Activated T-cell treated with anti-CD3 and anti-CD28 coated beads, Interleukin-2, amount 50 U/mL, for 1 hour (primary cell): ENCODE measurements at places on chromosomes 6 and 20.

GRCh38 chr6:154448448-154449096 lies 61.9 kb downstream of the CNKSR3 start:
- no peak for DNase-seq

GRCh38 chr20:59043698-59044097 lies 1.1 kb upstream of the PRELID3B start:
- DNase-seq, result no peak

GRCh38 chr6:100116411-100117194 lies 122.6 kb upstream of the MCHR2 start:
- DNase-seq, result no peak

DNA sequence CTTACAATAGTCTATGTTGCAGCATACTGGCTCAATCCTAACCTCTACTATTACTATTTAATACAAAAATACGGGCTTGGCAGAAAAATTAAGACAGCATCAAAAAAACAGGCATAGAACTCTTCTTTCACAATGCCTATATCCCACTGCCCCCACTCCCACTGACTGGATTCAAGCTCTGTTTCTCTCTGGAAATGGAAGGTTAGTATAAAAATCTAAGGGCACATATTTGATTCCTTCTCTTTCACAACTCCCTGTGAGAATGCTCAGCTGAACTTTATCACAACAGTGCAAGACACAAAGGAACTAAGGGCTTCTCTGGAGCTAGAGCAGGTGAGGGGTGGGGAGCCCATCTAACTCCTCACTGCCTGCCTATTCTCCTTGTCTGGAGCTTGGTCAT lies 258.4 kb upstream of the FAM83B start:
- DNase-seq, result no peak

- no peak for DNase-seq
Observed at GRCh38 chr6:72650081-72650745, 28.3 kb downstream of the KCNQ5 start.

DNA sequence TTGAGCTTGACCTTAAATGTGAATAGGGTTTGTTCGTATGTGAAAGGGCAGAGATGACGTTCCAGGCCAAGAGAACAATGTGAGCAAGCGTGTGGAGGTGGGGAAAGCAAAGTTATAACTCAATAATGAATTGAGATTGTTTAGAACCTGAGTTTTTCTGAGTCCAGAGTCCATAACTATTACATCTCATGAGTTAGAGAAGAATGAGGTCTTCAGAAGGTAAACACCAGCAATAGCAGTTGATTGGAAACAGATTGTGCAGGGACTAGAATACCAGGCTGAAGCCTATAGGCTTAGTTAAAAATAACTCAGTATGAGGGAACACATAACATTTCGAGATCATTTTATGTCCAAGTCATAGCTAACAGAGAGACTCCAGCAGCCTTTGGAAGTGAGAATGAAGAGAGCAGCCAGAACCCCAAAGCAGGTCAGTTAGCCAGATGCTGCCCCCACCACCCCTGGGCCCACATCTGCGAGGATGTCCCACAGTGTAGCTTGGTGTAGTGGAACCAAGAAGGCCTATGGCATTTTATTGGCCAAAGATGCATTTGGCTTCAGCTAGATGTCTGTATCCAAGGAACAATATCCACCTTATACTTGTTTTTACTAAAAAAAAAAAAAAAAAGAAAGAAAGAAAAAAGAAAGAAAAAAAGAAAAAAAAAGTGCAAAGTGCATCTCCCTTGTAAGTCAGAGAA lies 121.7 kb downstream of the TNFRSF21 start:
- no peak for DNase-seq

GRCh38 chr6:16756660-16757255 lies 4.5 kb downstream of the ATXN1 start:
- DNase-seq, result no peak

DNA sequence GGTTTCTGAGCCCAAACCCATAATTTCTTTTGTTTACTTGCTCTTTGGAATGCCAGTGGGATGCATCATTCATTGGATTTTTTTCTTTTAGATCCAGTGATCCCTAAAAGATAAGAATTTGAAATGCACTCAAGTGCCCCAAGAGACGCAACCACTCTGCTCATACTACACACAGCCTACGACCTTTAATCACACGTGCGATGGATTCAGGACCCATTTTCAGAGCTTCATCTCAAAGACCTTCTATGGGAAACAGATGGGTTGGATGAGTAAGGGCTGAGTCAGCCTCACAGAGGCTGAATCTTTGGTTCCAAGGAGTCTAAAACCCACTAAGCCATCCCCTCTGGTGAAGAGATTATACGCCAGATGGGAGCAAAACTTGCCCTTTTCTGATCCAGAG lies 265.5 kb upstream of the EXOC2 start:
- no peak for DNase-seq

DNA sequence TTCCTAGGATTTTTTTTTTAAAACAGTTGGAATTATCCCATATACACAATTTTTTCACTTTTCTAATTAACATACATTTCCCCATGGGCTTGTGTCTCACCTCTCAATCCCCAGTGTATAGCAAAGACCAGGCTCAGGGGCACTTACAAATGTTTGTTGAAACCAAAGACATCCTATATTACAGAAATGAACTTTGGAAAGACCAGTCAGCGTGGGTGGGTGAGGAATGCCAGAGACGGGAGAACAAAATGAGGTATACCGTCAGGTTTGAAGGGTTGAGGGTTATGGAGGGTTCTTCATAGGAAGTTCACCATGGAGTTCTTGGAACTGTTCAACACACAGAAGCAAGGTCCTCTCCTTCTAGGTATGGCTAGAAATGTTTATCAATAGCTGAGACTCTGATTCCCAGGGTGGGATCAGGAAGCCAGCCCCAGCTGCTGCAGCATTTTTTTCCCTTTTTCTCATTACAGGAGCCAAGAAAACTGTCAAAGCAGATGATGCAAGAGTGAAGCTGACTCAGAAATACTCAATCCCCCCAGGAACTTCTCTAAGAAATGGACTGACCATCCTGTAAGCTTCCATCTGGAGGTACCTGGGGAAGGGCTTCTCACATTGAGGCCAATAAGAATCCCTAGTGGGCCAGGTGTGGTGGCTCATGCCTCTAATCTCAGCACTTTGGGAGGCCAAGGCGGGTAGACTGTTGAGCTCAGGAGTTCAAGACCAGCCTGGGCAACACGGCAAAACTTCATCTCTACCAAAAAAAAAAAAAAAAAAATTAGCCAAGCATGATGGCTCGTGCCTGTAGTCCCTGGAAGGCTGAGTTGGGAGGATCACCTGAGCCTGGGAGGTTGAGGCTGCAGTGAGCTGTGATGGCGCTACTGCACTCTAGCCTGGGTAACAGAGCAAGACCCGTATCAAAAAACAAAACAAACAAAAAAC lies 15.9 kb upstream of the TBC1D20 start:
- DNase-seq, result no peak

DNA sequence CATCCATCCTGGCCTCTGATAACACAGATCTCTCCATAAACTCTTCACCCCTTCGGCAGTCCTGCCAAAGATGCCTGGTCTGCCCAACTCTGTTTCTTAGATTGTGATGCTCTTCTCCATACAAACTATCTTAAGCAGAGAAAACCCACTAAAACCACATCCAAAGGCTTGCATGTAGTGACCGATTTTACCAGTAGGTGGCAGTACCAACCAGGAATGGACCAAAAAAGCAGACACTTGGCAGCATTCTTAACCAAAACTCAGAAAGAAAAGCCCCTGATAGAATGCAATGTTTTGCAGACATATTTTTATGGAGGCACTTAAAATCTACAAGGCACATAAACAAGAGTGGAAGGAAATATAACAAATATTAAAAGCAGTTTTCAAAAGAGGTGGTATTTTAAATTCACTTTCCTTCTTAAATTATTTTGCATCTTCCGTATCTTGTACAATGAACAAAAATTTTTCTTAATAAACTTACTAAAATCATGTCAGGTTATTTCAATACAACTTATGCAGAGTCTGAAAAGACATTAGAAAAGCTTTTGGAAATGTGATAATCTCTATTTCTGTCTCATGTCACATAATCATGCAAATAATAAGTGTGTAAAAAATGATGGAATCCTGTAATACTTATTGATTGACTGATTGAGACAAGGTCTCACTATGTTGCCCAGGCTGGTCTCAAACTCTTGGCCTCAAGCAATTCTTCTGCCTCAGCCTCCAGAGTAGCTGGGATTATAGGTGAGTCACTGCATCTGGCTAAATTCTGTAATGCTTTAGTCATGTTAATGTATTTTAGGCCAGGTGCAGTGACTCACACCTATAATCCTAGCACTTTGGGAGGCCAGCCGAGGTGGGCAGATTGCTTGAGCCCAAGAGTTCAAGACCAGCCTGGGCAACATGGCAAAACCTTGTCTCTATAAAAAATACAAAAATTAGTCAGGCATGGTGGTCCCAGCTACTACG lies 29.4 kb downstream of the LRP11 start:
- DNase-seq, result peak; percentile 54

DNA sequence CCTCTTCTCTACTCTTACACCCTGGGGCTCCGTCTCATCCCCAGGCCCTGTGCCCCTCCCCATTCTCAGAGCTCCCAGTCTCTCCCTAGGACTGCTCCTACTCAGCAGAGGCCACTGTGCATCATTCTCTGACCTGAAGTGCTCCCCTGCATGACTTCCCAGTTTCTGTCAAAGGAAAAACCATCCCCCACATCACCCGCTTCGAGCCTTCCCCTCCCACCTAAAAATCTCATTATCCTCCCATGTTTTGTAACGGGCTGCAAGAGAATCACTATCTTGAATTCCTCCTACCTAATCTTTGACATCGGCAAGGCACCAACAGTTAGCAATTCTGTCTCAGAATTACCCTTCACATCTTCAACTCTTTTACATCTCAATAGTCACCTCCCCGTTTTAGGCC lies 463.0 kb downstream of the PRKN start:
- DNase-seq, result no peak

DNA sequence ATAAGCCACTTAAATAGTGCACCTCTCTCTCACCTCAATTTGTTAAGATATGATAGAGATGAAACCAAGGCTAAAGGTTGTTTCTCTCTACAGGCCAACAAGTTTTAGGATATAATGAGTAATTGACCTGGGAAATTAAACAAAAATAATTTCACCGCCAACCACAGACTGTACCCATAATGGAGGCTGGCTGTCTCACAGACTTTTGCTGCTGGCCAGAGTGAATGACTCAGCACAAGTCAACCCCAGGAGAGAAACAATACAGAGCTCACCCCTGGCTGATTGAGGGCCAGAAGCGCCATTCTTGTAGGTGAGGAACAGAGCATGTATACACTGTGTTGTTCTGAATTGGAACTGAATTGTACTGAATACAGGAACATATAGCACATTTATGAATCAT lies 99.9 kb downstream of the CAP2 start:
- DNase-seq, result no peak

DNA sequence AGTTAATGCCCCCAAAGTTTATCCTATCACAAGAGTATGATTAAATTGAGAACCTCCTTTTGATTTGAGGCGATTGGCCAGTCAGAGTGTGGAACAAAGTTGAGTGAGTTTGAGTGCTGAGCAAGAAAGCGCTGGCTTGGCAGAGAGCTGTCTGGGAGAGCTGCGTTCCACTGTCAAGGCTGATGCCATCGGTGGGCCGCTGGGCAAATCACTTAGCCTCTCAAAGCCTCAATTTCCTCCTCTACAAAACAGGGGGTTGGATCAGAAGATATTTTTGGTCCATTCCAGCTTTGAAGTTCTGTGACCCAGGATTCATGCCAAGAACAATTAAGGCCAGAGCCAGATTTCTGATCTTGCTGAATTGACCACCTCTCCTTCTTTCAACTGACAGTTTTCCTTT lies 60.2 kb downstream of the TMEM242 start:
- no peak for DNase-seq

DNA sequence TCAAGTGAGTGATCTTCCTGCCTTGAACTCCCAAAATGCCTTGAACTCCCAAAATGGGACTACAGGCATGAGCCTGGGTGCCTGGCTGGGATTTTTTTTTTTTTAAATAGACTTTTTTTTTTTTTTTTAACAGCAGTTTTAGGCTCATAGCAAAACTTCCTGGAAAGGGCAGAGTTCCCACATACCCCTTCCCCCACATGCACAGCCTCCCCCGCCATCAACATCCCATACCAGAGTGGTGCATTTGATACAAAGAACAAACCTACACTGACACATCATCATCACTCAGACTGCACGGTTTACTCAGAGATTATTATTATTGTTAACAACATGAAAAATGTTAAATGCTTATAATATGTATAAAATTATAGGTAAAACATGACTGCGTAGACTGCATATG lies 26.0 kb downstream of the UQCC1 start:
- DNase-seq, result no peak

- no peak for DNase-seq
Observed at GRCh38 chr20:62027116-62027515, 38.6 kb downstream of the TAF4 start.

DNA sequence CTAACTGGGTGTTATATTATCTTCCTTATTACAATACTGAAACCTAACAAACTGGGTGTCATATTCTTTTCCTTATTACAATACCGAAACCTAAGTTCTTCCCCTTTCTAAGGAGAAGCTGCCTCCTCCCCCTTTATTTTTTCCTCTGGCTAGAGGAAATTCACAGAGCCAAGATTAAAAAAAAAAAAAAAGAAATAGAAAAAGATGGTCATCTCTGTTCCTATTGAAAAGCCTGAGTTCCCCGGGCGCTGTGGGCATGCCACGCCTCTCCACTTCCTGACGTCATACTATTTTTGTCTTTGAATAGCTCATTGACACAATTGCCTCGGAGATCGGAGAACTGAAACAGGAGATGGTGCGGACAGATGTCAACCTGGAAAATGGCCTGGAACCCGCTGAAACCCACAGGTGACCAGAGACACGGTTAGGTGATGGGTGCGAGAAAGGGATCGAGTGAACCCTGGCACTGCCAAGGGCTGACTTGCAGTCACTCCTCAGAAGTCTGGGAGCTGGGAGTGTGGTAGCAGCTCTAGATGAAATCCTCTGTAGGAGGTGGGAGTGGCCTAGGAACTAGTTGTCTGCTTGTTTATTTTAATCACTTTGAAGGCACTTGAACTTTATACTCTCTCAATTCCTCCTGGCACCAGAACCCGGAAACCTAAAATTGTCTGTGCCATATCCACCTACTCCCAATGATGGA lies 82.2 kb upstream of the NAA20 start:
- DNase-seq, result no peak

GRCh38 chr20:32632461-32633354 lies 41.0 kb downstream of the C20orf203 start:
- DNase-seq, result no peak

- no peak for DNase-seq
Observed at GRCh38 chr6:92281571-92282076, 1137.7 kb downstream of the EPHA7 start.

GRCh38 chr20:16241911-16242310 lies 331.3 kb downstream of the KIF16B start:
- DNase-seq, result no peak

- DNase-seq, result no peak
Observed at GRCh38 chr6:135576055-135576454, 78.5 kb upstream of the AHI1 start.

GRCh38 chr6:25010176-25010575 lies 74.4 kb upstream of the RIPOR2 start:
- DNase-seq, result no peak
